ENCODE measurements at places on chromosomes 3 and 15.

DNA sequence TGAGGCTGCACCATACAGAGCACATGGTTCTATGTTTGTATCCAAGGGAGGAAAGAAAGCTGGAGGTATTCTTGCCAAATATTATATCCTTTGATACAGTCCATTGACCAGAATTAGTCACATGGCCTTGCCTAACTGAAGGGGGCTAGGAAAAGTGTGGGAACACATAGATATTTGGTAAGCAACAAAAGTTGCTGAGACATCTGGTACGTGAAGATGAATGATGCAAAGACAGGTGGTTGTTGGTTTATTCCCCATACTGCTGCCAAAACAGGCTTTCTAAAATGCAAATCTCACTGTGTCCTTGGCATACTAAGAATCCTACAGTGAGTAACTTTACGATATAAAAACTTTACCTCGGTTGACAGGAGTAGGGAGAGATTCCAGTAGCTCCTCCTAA is 162.2 kb downstream of the VGLL3 start:
- DNase-seq: no peak

- DNase-seq: peak; percentile 61
These were observed 176.0 kb upstream of the BCHE start for GRCh38 chr3:166013073-166013679.

DNA sequence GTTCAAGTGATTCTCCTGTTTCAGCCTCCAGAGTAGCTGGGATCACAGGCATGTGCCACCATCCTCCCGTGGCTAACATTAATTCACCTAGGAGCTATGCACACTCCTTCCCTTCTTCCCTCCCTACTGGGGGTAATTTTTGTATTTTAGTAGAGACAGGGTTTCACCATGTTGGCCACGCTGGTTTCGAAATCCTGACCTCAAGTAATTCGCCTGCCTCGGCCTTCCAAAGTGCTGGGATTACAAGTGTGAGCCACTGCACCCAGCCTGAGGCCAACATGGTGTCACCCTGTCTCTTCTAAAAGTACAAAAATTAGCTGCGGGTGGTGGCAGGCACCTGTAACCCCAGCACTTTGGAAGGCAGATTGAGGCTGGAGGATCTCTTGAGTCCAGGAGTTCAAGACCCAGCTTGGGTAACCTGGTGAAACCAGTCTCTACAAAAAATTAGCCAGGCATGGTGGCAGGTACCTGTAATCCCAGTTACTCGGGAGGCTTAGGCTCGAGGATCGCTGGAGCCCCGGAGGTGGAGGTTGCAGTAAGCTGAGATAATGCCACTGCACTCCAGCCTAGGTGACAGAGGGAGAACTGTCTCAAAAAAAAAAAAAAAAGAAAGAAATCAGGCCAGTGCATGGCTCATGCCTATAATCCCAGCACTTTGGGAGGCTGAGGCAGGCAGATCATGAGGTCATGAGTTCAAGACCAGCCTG is 6.1 kb downstream of the RNU5B-1 start:
- DNase-seq: no peak

- DNase-seq: peak; percentile 97
These were observed 3.2 kb downstream of the SSR3 start for GRCh38 chr3:156551746-156552145.

- no peak for DNase-seq
These were observed 33.7 kb downstream of the SUSD5 start for GRCh38 chr3:33184863-33185262.

- peak; percentile 3 for DNase-seq
These were observed 580.1 kb downstream of the ROBO2 start for GRCh38 chr3:77620009-77620408.

DNA sequence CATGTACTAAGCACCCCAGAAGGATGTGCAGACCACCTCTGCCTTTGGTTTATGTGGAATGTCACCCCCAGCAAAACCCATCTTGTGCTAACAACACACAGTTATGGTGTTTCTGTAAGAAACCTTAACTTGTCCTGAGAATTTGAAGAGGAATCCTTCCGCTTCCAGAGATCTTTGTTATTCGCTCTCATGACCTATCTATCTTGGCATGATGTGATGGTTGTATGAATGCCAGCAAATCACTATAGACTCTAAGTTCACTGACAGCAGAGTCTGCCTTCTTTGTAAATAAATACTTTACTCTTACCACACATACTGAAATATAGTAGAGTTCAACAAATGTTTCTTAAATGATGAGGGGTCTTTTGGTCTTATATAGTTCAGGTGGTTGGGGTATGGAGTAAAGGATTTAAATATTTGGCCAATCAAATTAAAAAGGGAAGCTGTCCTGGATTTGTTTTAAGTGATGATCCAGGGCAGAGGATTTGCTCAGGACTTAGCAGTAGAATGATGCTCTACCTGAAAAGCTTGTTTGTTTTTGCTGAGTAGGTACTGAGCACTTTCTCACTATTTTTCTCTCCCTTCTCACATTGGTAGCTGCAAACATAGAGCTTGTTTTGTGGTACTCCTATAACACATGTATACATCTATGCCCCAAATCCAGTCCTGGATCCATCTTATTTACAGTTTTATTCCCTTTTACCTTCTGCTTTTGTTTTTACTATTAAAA is 27.9 kb upstream of the RTP1 start:
- no peak for DNase-seq

DNA sequence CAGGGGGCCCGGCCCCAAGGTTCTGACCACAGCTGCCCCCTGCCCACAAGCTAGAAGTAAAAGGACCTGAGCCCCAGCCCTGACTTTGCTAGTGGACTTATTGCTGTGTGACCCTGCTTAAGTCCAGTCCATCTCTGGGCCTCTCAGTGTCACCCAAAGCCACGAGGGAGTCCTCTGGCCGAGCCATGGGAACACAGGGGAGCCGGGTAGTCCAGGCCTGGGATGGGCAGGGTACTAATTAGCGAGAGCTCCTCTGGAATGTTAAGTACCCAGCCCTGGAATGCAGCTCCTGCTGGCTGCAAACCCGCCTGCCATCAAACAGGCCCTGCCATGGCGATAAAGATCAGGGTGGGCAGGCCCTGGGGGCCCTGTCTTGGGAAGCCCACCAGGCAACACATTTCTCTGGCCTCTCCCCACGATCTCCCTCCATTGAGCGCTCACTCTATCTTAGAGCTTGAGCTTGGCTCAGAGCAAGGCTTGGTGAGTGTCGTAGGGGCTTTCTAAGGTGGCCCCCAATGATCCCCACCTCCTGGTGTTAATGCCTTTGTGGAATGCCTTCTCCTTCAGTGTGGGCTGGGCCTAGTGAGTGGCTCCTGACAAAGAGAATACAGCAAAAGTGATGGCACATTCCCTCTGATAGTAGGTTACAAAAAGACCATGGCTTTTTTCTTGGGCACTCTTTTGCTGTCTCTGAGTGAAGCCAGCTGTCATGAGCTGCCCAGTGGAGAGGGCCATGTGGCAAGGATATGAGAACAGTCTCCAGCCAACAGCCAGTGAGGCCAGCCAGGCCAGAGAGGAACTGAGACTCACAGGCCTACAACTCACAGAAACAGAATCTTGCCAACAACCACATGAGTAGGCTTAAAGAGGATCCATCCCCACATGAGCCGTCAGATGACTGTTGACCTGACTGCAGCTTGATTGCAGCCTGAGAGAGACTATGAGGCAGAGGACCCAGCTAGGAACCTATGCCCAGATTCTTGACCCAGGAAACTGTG is 133.1 kb downstream of the SMAD6 start:
- no peak for DNase-seq

DNA sequence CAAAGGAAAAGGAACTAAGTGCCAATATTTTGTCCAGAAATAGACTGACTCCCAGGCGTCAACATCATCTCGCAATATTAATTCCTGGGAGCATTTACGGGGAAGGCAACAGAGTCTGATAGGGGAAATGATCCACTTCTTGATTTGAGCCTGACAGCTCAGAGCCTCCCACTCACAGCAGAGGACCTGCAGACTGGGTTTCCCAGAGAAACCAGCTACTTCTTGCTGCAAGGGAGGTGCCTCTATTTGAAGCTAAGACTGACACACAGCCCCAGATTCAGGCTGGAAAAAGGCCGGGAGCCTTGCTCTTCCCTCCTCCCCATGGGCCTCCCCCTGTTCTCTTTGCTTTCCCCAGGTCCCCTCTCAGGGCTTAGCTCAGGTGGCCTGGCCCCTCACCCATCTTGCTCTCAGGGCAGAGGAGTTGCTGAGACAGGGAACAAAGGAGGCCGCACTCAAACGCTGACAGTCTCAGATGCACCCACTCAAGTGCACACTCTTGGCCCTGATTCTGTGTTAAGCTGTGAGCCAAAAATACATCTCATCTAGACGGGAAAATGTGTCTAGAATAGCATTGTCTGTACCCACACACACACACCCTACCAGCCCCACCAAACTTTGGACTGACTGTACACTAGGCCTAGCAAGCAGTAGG is 49.8 kb upstream of the DCLK3 start:
- DNase-seq: no peak

- DNase-seq: no peak
These were observed 10.3 kb downstream of the ANKRD63 start for GRCh38 chr15:40272485-40273056.

- DNase-seq: no peak
These were observed 47.9 kb downstream of the RNF13 start for GRCh38 chr3:149860881-149861280.

- no peak for DNase-seq
These were observed 3.2 kb downstream of the ITGB5 start for GRCh38 chr3:124883766-124884473.

DNA sequence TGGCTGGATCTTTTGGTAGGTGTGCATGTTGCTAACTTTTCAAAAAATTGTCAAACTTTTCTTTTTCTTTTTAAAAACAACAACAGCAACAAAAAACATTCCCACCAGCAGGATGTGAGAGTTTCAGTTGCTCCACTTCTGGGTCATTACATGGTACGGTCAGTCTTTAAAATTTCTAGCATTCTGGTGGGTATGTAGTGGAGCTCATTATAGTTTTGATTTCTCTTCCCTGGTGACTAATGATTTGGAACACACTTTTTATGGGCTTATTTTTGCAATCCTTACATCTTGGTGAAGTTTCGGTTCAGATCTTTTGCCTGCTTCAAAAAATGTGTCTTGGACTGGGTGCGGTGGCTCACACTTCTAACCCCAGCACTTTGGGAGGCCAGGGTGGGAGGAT is 19.3 kb downstream of the ATP1B3 start:
- no peak for DNase-seq

Data from RKO (cell line).